Hippocampal formation (tissue), 2 donors: ENCODE measurements at places on chromosomes 6 and 20.

GRCh38 chr6:80541181-80541580 is 434.7 kb downstream of the BCKDHB start:
- no peak for DNase-seq

DNA sequence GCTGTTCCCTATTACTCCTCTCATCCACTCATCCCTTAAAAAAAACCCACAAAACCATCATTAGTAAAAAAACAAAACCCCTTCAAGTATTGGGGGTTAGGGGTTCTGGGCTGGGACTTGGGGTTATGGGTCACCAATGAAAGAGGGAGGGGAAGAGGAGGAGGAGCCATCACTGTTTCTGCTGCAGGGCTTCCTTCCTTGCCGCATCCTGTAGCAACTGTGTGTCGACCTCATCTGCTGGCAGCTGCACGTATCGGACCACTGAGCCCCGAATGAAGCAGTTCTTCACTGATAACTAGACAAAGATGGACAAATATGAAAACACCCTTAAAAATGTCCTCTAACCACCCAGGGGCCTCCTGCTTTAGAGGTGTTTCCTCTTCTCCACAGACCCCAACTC is 2.0 kb upstream of the VARS1 start:
- DNase-seq: no peak

DNA sequence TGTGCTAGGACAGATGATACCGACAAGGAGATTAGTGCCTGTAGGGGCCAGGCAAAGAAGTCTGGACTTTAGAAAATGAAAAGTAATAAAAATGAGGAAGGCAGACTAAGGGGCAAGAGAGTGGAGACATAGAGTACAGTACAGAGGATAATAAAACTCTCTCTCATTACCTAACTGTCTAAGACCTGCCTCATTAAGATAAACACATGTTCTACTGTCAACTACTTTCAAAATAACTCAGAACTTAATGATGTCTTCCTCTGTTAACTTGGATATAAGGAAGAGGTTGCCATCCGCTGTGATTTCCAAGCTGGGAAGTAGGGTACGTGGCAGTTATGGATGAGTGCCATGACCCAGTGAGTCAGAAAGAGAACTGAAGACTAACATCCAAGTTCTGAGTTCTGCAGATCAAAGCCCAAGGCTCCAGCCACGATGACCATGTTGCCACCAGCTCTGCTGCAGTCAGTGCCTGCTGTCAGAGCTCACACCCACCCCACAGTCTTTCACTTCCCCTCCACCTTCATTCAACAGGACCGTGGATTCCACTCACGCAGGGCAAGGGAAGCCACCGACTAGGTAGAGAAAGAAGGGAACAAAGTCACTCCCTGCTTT is 81.8 kb downstream of the KIF16B start:
- DNase-seq: no peak

DNA sequence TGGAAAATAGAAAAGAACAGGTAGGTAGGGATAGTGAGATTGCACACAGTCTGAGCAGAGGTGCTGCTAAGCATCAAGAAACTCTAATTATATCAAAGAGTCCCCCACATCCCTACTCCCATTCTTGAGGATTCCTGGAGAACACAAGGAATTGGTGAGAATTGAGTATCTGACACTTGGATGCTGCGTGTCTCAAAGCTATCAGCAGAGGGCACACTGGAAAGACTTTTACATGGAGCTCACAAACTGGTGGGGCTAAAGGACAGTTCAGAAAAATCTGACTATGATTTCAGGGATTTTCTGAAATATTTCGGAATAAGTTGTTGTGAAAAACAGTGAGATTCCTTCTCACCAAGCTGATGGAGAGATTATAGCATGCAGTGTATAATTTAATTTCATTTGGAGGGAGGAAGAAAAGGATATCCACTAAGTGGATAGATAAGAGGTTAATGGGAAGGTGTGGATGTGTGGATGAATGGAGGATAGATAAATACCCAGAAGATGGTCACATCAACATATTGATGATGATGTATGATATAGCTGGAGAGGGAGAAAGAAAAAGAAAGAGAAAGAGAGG is 215.4 kb upstream of the DEFB112 start:
- no peak for DNase-seq

GRCh38 chr6:113380591-113380990 is 476.6 kb upstream of the MARCKS start:
- DNase-seq: no peak

DNA sequence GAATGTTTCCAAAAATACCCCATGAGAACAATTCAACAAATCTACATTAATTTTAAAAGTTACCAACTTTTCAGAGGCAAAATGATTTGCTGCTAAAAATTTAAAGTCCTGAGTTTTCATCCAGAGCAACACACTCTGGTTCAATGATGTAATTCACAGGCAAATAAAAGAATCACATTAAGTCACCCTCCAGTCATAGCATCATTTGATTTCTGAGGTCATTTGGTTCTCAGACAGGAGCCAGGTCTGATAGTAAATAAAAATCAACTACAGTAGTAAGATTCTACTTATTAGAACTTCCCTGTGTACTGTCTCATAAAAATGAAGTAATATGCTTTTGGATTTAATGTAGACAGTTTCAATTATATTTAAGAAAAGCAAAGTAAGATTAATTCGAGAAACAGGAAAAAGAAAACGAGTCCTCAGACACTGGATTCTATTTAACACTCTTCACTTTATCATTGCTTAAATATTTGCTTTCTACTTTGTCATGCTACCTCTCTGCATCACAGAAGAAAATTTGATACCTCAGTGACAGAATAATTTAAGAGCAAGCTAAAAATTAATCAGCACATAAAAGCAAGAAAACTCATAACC is 25.8 kb downstream of the MAP7 start:
- no peak for DNase-seq

- DNase-seq: no peak
These were observed 132.4 kb downstream of the EYA2 start for GRCh38 chr20:47027042-47027441.

- DNase-seq: no peak
These were observed 592 bp downstream of the CUTA start for GRCh38 chr6:33417128-33417902.

DNA sequence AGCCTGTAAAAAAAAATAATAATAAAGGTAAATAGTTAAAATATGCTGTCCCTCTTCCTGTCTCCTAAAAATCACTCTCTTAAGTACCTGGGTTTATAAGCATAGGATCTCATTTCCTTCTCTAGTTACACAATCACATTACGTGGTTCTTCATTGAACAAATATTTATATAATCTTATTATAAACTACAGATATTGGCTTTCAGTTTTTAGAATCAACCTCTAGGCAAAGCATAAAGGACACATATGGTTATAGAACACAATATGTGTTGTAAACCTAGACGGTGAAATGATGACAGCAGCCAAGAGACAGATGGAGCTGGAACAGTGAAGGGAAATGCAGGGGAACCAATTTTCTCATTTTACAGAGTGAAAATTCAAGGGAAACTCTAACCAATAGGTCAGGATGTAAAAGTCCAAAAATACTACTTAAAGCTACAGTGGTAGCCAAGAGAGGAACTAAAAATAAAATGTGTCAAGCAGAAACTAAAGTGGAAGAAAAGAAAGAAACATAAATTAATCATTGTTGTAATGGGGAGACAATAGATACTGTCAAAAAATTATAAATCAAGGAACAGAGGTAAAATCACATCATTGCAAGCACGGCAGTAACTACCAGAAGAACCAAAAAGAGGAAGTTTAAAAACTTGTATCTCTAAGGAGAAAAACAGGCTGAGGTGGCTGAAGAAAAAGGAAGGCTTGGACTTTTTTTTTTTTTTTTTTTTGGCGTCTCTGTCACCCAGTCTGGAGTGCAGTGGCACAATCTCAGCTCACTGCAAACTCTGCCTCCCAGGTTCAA is 82.8 kb upstream of the CDYL start:
- no peak for DNase-seq

GRCh38 chr6:136717716-136717990 is 74.6 kb downstream of the MAP3K5 start:
- no peak for DNase-seq

DNA sequence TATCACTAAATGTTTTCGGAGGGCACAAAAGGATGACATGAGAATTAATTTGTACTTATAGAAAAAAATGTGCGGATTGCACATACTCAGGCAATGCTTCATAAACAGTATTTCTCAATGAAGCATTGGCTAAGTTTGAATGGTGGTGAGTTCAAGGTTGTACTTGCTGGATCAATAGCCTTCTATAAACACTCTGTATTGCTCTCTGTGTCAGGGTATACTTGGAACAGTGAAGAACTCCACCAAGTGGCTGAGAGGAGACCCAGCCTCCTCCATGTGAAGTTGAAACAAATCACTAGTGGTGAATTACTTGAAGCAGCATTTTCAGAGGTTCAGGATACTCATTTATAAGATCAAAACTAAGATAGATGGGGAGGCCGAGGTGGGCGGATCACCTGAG is 360.6 kb downstream of the RIMS1 start:
- no peak for DNase-seq

DNA sequence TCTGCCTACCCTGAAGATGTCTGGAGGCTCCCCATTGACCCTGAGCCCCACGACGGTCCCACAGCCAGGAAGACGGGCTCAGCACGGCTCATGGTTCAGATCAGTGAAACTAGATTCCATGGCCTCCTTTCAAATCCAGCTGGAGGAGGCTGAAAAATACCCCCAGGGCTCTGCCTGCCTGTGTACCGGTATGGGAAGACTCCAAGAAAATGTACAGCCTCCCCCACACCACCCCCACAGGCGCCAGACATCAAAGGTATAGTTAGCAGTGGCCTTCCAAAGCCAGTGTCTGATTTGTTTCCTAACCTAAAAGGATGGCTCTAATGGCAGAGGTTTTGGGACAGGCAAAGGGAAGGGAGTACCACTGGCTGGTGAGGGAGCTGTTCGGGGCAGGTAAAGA is 86.2 kb upstream of the SNAP25 start:
- no peak for DNase-seq

GRCh38 chr6:158591810-158592209 is 31.9 kb downstream of the TMEM181 start:
- DNase-seq: no peak

GRCh38 chr6:25112322-25112773 is 166.8 kb upstream of the CARMIL1 start:
- no peak for DNase-seq
